ENCODE measurements at places on chromosomes 1 and 21.

- no peak for DNase-seq
Measured at GRCh38 chr1:184604152-184604900, 150.3 kb downstream of the EDEM3 start.

DNA sequence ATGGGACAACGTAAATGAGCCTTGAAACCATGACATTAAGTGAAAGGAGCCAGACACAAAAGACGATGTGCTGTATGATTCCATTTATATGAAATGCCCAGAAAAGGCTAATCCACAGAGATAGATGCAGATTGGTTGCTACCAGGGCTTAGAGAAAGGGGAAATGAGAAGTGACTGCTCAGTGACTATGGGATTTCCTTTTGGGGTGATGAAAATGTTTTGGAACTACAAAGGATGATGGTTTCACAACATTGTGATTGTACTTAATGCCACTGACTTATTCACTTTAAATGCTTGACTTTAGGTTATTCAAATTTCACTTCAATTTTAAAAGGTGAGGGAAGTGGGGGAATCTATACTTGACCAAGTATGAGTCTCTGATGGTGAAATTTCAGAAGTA is 414.3 kb downstream of the SETD4 start:
- no peak for DNase-seq

DNA sequence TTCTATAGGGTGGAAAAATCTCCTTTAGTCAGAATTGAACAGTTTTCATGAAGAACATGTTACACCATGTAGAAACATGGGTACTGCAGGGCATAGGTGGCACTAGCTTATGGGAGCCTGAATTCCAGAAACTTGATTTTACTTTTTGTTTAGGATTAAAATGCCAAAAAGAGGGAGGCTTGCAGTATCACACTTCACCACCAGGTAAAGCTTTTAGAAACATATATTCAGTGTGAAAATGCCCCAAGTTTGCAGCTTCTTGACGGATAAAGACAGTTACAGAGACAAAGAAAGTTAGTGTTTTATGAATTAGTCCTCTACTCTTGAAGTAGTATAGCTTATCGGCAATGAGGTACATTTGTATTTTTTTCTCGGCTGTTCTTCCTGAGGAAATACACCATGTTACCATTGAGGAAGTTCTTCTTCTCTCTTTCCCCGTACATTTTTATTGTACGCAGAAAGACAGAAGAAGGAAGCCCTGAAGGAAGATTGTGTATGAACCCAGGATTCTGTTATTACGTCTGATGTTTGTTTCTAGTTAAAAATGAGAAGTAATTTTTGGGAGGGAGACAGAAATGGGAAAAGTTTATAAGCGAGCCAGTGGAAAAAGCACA is 66.1 kb downstream of the PBX1 start:
- DNase-seq, result no peak

GRCh38 chr1:2292725-2293450 is 64.8 kb downstream of the SKI start:
- no peak for DNase-seq

DNA sequence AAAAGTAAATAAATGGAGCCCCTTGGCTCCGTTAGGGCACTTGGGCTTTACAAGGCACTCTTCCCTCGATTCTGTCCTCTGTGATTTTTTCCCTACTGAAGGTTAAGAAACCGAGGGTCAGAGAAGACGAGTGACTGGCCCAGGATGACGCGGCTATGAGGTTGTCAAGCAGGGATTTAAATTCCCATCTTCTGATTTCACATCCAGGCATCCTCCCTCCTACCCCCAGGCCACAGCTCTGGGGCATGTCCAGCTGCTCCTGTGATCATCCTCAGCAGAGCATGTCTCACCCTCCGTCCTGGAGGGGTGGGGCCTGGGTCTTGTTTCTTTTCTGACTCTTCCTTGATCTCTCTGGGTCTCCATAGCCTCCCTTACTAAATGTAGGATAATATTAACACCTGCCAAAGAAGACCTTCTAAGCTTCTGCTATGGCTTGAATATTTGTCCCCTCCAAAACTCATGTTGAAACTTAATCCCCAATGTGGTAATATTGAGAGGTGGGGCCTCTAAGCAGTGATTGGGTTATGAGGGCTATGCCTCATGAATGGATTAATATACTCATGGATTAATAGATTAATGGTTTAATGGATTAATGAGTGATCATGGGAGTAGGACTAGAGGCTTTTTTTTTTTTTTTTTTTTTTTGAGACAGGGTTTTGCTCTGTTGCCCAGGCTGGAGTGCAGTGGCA is 4.6 kb downstream of the CRYBG2 start:
- DNase-seq, result peak; percentile 40

- DNase-seq, result no peak
Measured at GRCh38 chr1:109997867-109998229, 13.3 kb downstream of the AHCYL1 start.

- DNase-seq, result no peak
Measured at GRCh38 chr21:26224366-26224765, 53.8 kb upstream of the APP start.
